Naive thymus-derived CD8-positive, alpha-beta T cell (primary cell): ENCODE measurements at places on chromosomes 5 and 9.

DNA sequence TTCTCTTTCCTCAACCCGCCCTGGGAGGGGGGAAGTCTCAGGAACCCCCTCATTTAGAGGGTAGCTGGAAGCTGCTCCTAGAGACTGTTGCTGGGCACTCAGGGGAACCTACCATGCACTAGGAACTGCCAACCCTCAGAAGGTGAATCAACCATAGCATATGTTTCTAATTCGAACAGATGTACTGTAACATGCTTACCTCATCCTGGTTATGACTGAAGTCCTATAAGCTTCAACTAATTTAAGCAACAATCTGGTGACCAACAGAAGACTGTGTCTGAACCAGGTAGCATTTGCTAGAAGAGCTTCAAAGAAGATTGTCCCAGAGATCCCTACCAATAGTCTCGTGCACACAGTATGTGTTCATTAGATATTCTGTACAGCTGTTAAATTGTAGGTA lies 5.7 kb upstream of the PRDM6 start:
- DNase-seq: no peak

- DNase-seq: no peak
These were observed 136.9 kb upstream of the RFX3 start for GRCh38 chr9:3662671-3663070.

- DNase-seq: no peak
These were observed 7.3 kb upstream of the S1PR3 start for GRCh38 chr9:88983865-88984542.

- DNase-seq: no peak
These were observed 330.7 kb upstream of the DAB2 start for GRCh38 chr5:39755452-39755851.

DNA sequence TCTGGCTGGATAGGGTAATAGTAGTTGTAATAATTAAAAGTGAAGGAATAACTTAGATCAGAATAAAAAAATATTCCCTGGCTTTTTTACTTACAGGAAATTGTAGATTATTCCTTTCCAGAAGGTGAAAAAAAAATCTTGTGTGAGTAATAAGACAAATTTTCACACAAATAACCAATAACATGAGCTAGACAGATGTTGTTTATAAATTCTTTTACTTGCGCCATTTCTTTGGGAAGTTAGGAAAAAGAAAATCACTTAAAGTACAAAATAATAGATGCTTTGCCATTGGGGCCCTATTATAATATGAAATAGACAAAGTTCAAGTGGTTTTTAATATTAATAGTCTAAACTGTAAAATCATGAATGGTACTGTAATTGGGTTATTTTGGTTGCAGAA lies 204.1 kb downstream of the ARRDC3 start:
- DNase-seq: no peak

DNA sequence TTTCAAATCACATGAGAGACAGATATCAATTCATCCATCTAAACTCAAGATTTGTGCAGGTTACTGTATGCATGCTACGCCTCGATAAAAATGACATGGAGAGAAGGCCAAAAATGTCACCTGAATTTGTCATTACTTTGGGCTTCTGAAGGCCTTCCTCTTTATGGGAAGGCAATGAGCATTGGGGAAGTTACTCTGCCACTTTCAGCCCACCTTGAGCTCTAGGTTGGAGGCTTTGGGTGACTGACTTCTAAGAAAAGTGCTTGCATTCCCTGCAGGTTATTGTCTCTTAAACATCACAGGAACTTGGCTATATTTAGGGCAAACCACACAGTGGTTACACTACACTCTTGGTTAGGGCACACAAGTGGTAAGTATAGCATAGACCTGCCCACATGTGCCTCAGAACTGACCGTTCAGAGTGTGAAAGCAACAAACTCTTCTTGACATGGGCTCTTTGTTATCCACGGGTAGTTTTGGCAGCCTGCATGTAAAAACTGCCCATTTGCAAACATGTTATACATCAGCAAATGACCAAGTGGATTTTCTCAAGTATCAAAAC lies 169.5 kb downstream of the ZNF608 start:
- DNase-seq: no peak

GRCh38 chr5:134095293-134095692 lies 19.2 kb upstream of the TCF7 start:
- DNase-seq: no peak

DNA sequence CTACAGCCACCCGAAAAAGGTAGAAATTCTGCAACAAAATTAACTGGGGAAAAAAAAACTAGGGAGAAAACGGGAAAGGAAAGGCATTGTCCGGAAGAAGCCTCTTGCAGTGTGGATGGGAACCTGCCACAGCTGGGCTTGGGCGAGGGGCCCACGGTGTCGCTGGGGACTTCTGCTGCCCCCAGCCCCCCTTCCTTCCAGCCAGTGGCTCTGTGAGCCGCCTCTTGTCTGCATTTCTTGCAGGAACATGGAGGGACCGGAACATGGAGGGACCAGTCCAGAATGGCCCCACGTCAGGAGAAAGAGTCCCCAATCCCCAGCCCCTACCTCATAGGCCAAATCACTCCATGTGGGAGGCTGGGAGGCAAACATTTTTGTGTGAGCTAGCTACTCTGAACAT lies 36.9 kb upstream of the EXOC3 start:
- DNase-seq: no peak

DNA sequence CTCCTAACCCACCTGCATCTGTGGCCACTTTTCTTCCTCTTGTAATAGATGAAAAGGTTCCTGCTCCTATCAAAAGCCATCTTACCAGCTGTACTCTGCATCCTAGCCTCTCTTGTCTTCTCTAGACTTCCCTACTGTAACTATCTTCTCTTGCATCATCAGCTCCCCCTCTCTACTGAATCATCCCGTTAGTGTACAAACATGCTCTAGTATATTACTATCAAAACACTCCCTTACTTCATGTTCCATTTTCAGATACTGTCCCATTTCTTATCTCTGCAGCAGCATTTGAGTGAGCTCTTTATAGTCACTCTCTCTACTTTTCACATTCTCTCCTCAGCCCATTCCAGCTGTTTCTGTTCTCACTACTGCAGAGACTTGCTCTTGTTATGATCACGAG lies 2.8 kb downstream of the SRA1 start:
- DNase-seq: no peak
